ENCODE measurements at places on chromosomes 1 and 21.

GRCh38 chr1:29519788-29520110 is 283.4 kb downstream of the PTPRU start:
- DNase-seq, result peak; percentile 21

DNA sequence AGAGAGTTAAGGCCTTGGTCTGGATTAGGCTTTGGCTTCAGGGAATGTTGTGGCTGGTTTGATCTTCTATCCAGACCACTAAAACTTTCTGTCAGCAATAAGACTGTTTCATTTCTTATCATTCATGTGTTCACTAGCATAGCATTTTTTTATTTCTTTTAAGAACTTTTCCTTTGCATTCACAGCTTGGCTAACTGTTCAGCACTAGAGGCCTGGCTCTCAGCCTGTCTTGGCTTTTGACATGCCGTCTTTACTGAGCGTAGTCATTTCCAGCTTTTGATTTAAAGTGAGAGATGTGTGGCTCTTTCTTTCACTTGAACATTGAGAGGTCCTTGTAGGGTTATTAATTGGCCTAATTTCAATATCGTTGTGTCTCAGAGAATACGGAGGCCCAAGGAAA is 62.5 kb downstream of the RNF220 start:
- DNase-seq, result no peak

GRCh38 chr1:162951553-162952315 is 90.8 kb upstream of the CCDC190 start:
- DNase-seq, result no peak

GRCh38 chr1:24801176-24801575 is 55.9 kb downstream of the CLIC4 start:
- no peak for DNase-seq

DNA sequence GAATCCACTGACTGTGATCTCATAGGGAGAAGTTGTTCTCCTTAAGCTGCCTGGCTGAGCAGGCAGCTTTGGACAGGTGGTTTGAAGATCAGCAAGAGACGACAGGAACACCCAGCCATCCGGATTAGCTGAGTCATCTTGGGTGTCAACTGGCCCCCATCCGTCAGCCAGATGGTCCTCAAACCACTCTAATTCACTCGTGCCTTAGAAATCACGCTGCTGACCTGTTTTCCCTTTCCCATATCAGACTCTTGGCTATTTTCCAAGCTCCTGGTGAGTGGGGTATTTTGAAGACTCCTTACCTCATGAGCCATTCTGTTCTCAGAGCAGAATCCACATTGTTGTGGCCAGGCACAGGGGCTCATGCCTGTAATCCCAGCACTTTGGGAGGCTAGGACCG is 149.1 kb upstream of the L1TD1 start:
- no peak for DNase-seq

DNA sequence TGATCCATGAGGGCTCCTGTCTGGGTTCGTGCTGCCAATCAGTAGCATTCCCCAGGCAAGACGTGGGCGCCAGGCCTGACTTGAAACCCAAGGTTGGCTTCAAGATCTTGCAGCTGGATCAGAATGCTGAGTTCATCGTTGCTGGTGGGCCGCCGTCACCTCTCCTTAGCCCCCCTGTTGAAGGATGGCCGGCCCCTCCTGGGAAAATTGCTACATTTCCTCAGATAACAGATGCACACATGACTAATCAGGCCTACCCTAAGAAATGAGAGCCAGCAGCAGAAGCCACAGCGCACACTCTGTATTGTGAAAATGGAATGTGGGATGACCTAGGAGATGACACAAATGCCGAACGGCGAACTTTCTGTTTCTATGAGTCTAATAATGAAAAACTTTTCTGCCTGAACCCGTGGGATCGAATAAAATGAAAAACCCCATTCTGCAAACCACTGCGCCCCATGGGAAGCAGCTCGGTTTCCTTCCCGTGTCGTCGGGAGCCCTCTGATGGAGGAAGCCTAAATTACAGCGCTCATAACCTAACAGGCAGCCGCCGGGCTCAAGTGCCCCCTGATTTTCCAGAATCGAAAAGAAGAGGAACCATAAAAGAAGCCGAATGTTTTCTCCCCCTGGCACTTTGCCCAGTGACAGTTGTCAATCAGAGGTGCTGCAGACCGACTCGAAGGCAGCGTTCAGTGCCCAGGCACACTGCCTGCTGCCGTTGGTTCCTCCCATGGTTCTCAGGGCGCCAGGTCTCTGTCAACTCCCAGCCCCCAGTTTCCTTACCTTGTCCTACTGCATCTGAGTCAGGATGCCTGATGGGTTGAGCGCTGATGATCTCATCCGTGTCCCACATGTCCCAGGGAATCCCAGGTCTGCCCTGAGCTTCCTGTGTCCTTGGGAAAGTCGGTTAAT is 38.2 kb upstream of the H6PD start:
- DNase-seq, result peak; percentile 66

GRCh38 chr1:111934106-111934852 is 55.2 kb downstream of the KCND3 start:
- no peak for DNase-seq

DNA sequence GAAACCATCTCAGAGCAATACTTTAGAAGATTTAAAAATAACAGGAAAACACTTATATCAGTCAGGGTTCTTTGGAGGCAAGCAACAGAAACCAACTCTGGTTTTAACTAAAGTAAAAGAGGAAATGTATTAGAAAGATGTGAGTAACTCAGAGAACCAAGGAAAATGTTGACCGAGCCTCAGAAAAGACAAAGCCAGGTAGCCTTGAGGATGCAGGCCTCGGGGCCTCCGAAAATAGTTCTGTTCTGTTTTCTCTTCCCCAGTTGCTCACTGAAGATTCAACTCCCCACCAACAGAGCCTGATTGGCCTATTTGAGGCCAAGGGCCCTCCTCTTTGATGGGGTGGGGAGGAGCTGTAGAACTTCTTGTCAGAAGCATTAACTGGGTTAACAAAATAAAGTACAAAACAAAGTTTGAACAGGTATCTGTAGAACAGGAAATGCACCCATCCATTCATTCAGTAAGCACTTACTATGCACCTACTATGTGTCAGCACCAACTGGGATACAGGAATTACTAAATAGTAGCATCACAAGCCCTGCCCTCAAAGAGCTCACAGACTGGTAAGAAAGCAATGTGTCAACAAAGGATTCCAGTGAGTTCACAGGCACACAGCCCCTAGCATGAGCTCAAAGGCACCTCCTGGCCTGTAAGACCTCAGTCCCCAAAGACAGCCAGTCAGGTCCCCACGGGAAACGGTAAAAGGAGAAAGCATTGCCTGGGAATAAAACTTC is 12.6 kb downstream of the SLAMF8 start:
- no peak for DNase-seq

GRCh38 chr21:45074048-45074817 is at the start of gene ADARB1:
Gene ADARB1, plus strand, starts transcription at chr21:45074580. Its CDS starts 97,077 bp downstream, at chr21:45171657.
- peak; percentile 62 for DNase-seq

- DNase-seq, result no peak
Measured at GRCh38 chr21:8993943-8994639, 1527.3 kb upstream of the TPTE start.

DNA sequence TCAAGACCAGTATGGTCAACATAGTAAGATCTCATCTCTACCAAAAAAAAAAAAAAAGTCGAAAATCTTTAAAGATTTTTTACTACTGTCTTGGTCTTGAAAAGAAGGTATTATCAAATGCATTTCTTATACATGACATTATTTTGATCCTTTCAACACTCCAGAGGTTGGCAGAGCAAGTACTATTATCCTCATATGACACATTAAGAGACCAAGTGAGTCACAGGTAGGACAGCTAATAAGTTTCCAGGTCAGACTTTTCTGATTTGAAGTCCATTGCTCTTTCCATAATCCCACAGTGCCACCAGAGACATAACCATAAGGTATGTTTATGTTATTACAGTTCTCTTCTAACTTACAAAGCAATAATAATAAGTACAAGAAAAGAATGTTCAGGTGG is 15.2 kb downstream of the DBT start:
- no peak for DNase-seq
